Cerebellar nuclear complex (tissue), 1 donor: ENCODE measurements at places on chromosomes 6 and 20.
A peak's percentile ranks its signal among the peaks of the same experiment; 100 is the strongest.

GRCh38 chr20:45115386-45115774 is 406 bp upstream of the WFDC5 start:
- no peak for DNase-seq

DNA sequence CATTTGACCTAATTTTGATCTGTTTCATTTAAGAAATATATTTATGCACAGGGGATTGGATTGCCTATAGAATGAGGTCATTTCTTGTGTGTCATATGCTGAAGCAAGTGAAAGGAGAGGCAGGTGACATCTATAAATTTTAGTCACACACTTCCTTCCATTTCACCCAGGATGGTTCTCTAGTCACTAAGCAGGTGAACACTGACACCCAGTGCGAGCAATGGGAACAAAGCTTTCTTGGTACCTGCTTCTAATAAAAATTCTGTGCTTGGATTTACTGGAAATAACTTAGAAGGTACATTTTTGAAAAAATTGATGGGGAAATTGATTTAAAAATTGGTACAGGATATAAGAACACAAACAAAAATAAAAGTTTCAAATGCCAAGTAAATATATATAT is 66.9 kb upstream of the MC3R start:
- no peak for DNase-seq

- DNase-seq = no peak
These were observed 92.9 kb downstream of the SPTLC3 start for GRCh38 chr20:13101706-13102105.

DNA sequence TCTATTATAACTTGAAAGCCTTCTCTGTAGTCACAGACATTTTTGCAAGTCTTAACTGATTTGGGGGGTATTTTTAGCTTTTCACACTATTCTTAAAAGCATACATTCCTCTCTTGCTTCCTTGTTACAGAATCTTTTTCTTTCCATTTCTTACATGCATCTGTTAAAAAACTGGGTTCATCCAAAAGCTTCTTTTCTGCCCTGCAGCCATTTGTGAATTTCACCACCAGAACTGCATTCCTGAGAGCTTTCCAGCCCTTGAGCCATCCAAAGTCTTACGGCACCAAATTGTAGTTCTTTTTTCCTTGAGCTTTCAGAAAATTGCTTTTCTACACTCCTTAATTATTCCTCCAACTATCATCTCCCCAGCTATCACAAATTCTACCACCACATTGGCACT is 19.7 kb upstream of the GSTA4 start:
- DNase-seq = no peak

DNA sequence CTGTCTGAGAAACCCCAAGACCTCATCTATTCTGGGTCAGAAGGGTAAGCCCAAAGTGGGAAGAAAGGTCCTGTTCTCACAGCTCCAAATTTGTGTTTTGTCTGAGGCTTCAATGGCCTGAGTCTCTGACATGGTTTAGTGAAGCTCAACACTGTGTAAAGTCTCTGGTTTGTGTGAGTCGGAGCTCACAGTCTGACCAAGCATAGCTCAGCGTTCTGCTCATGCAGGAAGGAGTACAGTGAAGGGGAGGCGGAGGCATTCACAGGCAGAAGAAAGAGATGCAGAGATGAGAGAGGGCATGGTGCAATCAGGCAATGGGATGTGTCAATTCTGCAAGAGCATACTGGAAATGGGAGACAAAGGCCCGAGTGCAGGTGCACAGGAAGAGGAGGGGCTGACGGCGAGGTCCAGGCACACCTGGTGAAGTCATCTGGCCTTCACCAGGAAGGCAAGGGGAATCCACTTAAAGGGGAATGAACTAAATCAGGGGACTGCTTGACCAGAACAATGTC is 463.0 kb upstream of the AGPAT4 start:
- DNase-seq = no peak

GRCh38 chr20:17635332-17636244 is 46.5 kb downstream of the RRBP1 start:
- DNase-seq = no peak

DNA sequence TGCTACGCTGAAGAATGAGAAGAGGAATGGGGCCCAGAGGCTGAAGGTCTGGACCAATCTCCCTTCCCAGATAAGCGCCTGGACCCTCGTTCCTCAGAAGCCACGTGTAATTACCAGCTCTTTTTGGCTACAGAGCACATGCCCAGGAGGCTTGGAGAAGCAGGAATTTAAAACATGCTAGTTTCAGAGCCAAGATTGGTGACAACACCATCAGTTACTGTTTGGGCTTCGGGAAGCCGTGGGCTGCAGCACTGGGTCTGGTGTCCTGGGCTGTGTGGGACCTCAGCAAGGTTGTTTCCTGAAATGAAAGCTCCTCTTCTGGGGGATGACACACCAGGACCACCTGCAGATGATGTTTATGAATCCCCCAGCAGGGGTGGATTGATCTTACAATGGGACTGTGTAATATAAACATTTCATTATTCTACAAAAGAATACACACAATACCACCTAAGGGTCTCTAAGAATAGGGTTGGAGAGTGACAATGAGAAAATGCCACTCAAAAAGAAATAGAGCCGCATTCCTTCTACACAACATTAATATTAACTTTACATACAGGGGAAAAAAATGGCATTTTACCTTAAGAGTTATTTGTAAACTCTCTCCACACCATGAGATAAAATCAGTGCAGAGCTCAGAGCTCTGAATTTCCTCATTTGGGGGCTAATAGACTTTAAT is 207.8 kb upstream of the FOXQ1 start:
- no peak for DNase-seq

DNA sequence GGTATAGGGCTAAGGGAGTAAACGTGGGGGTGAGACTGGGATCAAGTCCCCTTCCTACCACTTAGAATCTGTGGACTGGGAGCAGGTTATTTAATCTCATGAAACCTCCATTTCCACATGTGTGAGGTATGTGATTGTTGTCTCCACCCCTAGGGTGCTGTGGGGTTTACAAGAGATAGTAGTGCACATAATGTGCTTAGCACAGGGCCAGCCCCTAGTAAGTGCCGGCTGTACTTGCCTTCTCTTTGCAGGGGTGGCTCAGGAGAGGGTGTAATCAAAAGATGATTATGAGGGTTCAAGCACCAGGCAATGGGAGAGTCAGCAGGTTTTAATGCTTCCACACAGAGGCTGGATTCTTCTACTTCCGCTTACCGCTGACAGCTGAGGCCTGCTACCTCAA is 6.9 kb downstream of the NT5E start:
- DNase-seq = no peak

DNA sequence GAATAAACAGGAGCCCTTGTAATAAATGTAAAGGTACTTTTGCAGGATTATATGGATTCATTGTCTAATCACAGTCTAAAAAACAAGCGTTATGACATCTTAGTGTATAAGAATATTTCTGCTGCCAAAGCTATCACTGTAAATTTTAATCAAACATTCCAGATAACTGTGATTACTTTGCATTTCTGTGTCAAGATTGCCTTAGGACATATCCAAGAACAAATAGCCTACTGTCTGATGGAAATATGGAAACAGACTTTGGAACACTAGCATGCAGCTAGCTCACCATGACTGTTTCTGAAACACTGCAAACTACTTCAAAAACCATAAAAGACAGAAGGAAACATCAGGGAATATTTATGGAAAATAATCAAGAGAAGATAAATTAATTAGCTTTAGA is 248.7 kb upstream of the ASCC3 start:
- no peak for DNase-seq

GRCh38 chr6:132020138-132020581 is 69.0 kb upstream of the CCN2 start:
- DNase-seq = no peak

DNA sequence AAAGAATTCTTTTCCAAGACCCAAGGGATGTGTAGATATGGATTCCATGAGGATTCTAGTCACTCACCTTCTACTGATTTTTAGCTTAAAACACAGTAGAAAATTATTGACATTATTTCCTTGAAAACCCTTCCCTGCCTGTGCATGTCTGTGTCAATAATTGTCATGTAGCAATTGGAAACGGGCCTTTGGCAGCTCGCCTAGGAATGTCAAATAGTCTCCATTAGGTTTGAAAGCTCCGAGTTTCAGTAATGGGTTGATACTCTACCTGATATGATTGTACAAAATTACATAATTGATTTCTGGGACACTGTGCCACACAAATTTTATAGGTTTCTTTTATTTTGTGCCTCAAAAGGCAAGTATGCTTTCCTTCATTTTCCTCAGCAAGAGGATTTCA is 515.2 kb upstream of the ARID1B start:
- DNase-seq = no peak

GRCh38 chr6:33123732-33124524 is 48.1 kb downstream of the HLA-DPB1 start:
- peak; percentile 38 for DNase-seq

DNA sequence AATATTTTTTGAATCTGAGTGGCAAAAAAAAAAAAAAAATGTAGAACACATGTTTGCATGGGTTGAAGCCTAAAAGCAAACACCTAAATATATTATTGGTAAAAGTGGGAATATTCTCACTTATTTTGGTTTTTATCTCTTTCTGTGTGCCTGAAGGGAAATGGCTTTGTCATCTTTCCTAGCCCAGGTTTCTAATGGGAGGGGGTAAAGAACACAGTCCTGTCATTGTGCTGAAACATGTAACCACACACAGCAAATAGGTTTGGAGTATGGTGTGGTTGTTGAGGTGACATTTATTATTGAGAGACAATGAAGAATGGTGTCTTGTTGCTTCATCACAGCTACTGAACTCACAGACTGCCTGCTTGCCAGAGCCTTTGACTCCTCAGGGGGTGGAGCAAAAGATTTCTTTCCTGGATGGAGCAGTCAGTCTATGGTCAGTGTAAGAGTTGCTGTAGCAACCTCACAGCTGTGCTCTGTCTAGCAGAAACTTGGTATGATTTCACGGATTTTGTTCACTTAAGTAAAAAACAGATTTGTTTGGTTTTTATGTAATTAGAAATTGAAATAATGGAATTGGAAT is 70.2 kb downstream of the CEP57L1 start:
- no peak for DNase-seq

GRCh38 chr6:136412410-136412809 is 122.8 kb upstream of the BCLAF1 start:
- DNase-seq = no peak
